GM23338 (cell line): ENCODE measurements at places on chromosomes 1 and 21. TPM values are rescaled to one million over a fixed set of nuclear protein-coding genes. Genes with fewer than 3 reads are reported as not detected.

DNA sequence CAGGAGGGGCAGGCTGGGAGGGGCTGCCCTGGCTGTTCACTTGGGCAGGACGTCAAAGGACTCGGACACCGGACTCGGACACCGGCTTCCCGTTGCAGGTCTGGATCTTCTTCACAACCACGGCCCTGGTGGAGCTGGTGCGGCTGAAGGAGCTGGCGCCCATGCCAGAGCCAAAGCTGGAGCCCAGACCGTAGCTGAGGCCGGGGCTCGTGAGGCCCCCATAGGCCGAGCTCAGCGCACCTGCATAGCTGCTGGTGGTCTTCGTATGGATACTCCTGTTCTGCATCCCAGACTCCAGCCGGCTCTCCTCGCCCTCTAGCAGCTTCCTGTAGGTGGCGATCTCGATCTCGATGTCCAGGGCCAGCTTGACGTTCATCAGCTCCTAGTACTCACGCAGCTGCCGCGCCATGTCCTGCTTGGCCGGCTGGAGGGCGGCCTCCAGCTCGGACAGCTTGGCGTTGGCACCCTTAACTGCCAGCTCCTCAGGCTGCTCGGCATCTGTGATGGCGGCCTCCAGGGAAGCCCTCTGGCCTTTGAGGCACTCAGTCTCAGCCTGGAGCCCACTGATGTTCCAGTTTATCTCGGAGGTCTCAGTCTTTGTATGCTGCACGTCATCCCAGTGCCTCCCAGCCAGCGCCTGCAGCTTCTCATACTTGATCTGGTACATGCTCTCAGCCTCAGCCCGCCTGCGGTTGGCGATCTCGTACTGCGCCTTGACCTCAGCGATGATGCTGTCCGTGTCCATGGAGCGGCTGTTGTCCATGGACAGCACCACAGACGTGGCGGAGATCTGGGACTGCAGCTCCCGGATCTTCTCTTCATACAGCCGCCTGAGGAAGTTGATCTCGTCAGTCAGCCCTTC, 15.1 kb upstream of the KLF17 start:
- no peak overlapping the region for H3K4me3 ChIP-seq
- DNase-seq: peak; percentile 73
- no peaks in the 10 kb centered on the region for H3K36me3 ChIP-seq
- no peaks in the 10 kb centered on the region for H3K27me3 ChIP-seq
- peaks cover 10% of the 10 kb centered on the region for H3K4me1 ChIP-seq

DNA sequence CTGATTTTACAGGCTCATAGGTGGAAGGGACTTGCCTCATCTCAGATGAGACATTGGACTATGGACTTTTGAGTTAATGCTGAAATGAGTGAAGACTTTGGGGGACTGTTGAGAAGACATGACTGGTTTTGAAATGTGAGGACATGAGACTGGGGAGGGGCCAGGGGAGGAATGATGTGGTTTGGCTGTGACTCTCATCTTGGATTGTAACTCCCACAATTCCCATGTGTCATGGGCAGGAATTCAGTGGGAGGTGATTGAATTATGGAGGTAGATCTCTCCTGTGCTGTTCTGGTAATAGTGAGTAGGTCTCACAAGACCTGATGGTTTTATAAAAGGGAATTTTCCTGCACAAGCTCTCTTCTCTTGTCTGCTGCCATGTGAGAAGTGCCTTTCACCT, 20.8 kb downstream of the SCYL3 start:
- H3K27me3 ChIP-seq: no peaks in the 10 kb centered on the region
- DNase-seq: no peak

DNA sequence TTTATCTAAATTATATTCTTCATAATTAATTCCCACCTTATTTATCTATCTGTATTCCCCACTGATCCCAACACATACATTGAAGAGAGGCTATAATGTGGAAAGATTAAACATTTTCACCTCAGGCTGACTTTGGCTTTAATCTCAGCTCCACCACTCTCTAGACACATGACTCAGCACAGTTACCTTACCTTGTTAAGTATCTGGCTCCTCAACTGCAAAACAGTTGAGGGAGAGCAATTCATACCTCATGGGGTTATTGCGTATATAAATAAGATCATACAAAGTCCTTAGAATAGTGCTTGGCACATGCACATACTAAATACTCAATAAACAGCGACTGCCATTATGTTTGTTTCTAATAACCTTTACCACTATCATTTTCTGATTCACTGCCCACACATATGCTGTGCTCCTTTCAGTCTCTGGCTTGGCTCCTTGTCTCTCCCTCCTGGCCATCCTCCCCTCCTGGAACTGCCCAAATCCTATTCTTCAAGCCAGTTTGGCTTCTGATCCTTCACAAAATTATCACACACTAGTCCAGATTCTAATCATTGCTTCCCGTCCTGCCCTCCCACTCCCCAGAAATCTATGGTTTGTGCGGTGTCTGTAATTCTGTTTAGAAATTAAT, 50.1 kb downstream of the BCL9 start:
- H3K27me3 ChIP-seq: peaks cover 95% of the 10 kb centered on the region
- H3K4me1 ChIP-seq: peaks cover 39% of the 10 kb centered on the region
- H3K36me3 ChIP-seq: no peaks in the 10 kb centered on the region

GRCh38 chr21:39451332-39452206, at the start of gene SH3BGR:
TSS of gene SH3BGR (plus strand) at chr21:39451970. CDS start at chr21:39452097, 127 bp downstream.
- peak; percentile 93 for DNase-seq
- H3K27me3 ChIP-seq: no peaks in the 10 kb centered on the region
- peaks cover 29% of the 10 kb centered on the region for H3K4me1 ChIP-seq
- no peaks in the 10 kb centered on the region for H3K36me3 ChIP-seq

Gene DCST2
- total RNA-seq: not detected in 2 replicates
